ENCODE measurements at places on chromosomes 2 and 18.

GRCh38 chr2:220669324-220669723 is 902.8 kb downstream of the EPHA4 start:
- DNase-seq = no peak

DNA sequence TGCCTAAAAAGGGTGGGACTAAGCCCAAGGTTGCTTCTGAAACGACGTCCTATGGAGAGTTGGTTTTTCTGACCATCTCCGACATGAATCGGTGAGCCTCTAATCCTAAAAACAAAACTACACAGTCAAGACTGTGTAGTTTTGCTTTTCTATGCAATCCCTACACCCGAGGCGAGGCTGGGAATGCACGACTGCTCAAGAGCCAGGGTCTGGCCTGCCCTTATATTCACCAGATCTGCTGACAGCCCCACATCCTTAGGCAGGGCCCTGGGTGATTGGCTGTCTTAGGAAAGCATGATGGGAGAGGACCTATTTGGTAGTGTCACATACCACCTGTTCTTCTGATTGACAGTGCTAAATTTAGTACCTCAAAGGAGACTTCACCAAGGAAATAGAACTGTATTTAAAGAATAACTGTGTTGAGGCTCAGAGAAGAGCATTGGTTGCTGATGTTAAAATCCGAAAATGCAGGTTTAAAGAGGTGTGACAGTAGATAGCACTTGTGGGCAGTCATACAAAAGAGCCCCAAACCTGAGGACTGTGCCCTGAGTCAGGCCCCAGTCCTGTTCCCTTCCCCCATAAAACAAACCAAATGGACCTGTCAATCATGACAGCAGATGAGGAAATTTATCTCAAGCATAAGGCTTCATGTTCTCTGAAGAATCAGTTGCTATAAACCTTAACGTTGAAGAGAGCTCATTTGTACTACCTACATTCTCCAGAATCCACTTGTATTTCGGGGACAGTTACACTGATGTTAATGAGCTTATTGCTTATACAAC is at the start of gene TTN:
Gene TTN, minus strand, starts transcription at position 197 of the 782 bp plus-strand sequence. CDS start 2,781 bp downstream, outside the sequence.
- DNase-seq = no peak

- DNase-seq = no peak
These were observed 137.6 kb downstream of the CERS6 start for GRCh38 chr2:168593713-168594112.

DNA sequence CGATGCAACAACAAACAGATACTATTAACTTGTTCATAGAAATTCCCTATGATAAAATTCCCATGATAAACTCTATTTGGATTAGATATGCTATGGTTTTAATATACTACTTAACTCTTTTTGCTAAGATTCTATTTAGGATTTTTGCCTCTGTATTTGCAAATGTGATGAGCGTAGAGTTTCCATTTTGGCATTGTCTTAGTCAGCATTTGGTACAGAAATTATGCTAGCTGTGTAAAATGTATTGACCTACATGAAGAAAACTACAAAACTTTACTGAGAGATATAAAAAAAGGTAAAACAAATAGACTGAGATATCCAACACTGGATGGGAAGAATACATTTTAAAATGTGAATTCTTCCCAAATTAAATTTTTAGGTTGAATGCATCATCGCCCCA is 29.8 kb upstream of the ARL4C start:
- no peak for DNase-seq

GRCh38 chr18:57426187-57426586 is 9.0 kb upstream of the ONECUT2 start:
- DNase-seq = no peak

DNA sequence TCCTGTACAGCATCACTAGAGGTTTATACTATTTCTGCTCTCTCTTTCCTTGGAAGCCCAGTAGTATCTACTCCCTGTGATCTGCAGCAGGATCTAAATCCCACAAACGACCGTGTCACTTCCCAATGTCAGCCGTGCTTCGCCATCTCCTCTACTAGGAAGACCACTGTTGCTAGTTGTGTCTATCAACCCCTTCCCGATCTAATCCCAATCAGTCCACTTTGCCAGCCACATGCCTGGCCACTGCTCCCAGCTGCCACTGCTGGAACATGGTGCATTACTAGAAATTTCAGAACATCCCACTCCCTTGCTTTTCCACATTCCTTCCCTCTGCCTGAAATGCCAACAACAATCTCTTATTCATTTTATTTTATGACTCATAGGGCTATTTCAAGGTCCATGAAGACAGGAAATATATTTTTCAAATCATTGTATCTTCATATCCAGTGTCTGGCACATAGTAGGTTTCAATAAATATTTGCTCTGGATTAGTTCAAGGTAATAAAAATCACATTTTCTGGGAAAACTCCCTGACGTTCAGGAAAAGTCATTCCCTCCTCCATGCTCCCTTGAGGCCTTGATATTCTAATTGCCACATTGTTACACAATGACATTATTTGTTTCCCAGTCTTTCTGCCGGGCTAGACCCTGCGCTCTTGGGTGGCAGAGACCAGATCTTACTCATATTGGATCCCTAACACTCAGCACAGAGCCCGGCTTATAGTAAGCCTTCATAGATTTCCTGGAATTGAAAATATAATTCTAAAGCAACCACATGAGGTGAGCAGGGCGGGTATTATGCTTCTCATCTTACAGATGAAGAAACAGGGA is 2.1 kb upstream of the TRIB2 start:
- no peak for DNase-seq

- no peak for DNase-seq
These were observed 66.9 kb downstream of the HPCAL1 start for GRCh38 chr2:10369269-10370255.

DNA sequence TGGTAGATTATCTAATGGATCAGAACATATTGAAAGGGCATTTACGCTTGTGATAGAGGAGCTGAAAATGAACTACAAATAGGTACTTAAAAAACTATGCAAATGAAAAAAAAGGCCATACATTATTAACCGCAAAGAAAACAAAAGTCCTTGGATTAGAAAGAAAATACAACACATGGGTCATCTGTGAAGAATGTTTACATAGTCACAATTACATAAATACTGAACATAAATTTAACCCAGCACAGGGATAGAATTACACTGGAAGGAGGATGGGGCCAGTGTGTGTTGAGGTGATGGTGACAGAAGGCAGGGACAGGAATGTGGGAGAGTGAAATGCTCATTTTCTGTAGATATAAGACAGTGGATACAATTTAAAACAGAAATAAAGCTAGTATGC is 6.6 kb downstream of the NTSR2 start:
- DNase-seq = peak; percentile 13

DNA sequence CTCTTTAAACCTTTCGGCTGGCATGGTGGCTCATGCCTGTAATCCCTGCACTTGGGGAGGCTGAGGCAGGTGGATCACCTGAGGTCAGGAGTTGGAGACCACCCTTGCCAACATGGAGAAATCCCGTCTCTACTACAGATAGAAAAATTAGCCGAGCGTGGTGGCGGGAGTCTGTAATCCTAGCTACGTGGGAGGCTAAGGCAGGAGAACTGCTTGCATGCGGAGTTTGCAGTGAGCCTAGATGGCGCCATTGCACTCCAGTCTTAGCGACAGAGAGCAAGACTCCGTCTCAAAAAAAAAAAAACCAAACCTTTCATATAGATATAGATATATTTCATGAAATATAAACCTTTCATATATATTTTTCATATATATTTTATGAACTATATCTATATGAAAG is 864.7 kb downstream of the TRIB2 start:
- no peak for DNase-seq

DNA sequence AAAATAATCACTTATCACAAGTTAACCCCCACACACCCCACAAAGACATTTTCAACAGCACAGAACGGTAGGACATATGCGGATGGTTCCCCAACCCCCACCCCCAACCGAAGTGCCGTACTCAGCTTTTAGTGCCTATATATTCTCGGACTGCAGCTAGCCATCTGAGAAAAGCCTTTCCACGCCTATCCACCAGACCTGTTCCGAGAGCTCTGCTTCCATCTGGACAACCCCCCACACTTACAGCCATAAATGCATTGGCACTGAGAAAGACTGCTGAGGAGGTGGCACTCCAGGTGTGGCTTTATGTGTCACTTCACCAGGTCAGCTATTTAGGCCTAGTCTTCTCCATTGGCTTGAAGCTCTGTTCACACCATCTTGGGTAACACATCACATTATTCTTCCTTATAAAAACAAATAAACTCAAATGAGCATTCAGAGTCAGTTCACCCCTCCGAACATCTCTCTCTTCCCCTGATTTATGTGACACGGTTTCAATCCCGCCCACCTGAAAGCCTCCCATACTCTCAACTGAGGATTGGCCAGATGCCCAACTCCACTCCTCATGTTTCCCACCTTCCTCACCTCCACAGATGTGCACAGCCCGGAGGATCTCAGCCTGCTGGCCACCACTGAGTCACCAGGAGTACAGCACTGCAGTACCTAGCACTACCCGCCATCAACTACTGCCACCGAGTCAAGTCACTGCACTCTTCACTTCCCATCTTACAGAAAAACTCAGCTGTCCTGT is 127.4 kb downstream of the CACNB4 start:
- DNase-seq = no peak

DNA sequence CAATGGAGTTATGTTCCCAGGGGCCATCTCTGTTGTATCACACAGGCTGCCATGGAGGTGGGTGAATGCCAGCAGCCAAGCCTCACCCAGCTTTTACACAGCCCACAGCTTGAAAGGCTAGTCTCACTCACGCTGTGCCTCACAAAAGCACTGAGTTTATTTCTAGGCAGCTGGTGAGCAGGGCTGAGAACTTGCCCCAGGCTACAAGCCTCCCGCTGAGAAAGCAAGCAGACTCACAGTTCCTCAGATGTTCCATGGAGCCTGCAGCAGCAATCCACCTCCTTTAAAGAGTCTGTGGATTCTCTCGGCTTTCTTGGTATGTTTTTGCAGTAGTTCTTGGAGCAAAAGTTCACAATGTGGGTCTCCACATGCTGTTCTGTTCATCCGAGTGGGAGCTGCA is 40.9 kb upstream of the ALKAL2 start:
- DNase-seq = no peak

GRCh38 chr2:120978359-120979050 is 242.8 kb downstream of the GLI2 start:
- no peak for DNase-seq

DNA sequence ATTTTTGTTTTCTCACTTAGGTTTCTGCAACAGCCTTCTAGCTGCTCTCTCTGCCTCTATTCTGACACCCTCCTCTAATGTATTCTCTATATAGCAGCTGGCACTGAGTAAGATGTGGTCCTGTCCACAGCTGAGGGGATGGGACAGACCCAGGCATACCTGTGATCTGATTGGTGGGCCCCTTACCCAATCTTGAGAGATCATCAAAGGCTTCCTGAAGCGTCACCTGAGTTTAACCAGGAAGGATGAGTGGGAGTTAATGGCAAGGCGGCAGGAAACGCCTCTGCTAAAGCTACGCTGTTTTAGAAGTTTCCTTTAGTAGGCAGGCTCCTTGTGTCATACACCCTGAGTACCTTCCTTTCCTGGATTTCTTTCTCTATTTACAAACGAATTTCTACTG is 5.7 kb upstream of the TET3 start:
- DNase-seq = no peak

- no peak for DNase-seq
These were observed 196.1 kb downstream of the EIPR1 start for GRCh38 chr2:3181416-3182010.

DNA sequence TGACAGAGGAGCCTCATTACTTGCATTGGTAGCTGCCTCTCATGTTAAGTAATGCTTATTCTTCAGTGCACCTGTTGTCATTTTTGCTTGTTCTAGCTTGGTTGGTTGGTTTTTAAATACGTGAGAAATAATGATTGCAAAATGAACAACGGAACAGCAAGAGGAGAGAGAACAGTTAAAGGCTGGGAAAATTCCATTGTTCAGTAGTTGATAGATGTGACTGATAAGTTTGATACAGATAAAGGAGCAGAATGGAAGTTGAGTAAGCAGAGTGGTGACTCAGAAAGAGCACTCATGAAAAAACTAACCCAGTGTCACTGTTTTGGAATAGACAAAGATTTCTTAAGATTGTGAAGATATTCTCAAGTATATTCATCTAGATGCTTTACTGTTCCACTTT is 50.5 kb downstream of the MTA3 start:
- no peak for DNase-seq

DNA sequence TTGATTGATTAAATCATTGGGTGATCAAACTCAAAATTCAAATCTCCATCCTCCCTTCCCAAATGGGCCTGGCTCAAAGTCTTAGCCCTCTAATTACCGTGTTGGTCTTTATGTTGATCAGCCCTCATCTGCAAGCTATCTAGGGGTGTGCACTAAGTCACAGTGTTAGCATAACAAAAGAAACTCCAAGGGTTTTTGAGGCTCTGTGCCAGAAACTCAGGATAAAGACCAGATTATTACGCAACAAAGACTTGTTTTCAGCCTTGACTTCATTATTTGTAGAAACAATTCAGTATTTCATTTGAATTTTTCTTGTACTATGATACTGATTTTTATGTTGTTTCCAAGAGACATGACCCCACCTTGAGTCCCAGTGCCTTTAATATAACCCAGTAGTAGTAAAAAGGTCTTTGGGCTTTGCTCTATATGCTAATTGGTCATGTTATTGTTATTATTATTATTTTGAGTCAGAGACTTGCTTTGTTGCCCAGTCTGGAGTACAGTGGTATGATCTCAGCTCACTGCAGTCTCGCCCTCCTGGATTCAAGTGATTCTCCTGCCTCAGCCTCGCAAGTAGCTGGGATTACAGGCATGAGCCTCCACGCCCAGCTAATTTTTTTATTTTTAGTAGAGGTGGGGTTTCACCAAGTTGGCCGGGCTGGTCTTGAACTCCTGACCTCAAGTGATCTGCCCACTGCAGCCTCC is 13.9 kb downstream of the PSMD14 start:
- DNase-seq = no peak

GRCh38 chr18:46891742-46892214 is 25.5 kb downstream of the PIAS2 start:
- no peak for DNase-seq

GRCh38 chr2:41832218-41832617 is 215.6 kb upstream of the PKDCC start:
- no peak for DNase-seq

DNA sequence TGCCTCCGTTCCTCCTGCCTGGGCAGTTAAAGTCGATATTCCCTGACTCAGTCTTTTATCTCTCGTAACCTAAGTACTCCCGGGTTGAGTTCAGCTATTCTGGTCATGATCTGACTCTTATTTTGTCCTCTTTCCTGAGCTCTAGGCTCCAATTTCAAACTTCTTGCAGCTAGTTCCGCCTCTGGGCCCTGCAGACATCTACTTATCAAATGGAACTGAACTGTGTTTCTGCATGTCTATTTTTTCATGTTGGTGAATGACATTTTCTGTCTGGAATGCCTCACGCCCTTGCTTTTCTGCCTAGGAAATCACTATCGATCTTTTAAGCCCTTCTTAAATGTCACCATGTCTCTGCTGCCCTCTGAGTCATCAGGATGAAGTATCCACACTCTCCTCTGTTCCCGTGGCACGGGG is 101.5 kb downstream of the VAPA start:
- DNase-seq = no peak

DNA sequence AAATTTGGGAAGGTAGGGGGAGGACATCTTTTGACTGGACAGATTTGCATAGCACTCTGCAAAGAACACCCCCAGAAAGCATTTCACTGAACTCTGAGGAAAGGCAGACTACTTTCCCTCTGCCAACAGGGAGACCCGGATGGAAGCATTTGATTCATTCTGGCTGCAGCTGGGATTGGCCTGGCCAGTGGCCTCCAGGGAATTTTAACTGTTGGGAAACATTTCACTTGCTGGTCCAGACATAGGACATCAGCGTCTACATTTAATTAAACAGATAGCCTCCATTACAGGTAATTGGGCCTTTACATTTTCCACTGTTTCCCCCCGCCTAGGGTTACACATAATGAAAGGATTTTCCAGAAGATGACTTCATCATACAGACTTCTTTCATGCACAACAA is 92.8 kb downstream of the MARCHF4 start:
- no peak for DNase-seq

- no peak for DNase-seq
These were observed 506.2 kb upstream of the SLC39A10 start for GRCh38 chr2:195150819-195151218.

Data from ecto neural progenitor cell (in vitro differentiated cells).